ENCODE measurements at places on chromosomes 5 and 9.

GRCh38 chr9:106622164-106622487 lies 240.8 kb upstream of the ZNF462 start:
- DNase-seq = no peak

GRCh38 chr5:149605998-149606724 lies 24.9 kb downstream of the ARHGEF37 start:
- no peak for DNase-seq

DNA sequence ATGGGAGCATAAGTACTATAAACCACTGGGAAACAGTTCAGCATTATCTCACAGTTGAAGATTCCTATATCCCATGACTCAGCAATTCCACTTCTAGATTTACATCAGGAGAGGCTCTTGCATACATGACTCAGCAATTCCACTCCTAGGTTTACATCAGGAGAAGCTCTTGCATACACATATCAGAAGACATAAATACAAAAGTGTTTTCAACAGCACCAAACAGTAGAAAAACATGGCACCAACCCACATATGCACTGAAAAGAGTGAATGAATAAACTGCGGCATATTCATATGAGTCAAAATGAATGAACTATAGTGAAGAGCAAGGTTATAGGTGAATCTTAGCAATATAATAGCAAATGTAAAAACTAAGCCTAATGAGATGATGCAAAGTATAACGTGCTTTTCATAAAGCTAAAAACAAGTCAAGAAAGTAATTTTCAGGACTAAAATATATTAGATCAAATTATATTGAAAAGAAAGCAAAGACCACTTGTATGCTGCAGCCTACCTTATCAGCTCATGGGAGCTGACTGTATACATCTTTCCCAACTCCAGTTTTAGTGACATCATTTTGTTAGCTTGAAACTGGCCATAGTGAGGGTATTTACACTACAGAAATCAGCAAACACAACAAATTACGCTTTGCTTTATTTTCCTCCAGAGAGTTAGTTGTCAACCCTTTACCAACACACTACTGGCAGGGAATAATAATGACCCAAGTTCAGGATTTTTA lies 95.8 kb downstream of the ANKRD18B start:
- DNase-seq = no peak

- DNase-seq = no peak
These were observed 68.8 kb downstream of the ANKRD55 start for GRCh38 chr5:56164376-56164775.

DNA sequence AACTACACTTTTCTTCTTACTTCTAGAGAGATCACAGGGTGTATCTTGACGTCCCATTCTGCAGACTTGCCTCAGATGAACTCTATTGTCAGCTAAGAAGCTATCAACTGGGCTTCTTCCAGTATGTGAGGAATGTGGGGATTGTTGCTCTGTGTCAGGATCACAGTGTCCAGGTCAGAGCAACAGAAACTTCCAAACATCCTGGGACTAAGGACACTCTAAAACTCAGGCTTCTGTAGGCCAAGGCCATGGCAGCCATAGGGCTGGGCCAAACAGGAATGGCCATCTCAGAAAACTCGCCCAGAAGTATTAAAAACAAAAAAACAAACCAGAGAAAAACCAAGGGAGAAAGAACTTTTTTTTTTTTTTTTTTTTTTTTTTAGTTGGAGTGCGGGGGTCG lies 210.0 kb upstream of the CLINT1 start:
- no peak for DNase-seq

- DNase-seq = no peak
These were observed 10.7 kb upstream of the SLC22A4 start for GRCh38 chr5:132283423-132284043.

DNA sequence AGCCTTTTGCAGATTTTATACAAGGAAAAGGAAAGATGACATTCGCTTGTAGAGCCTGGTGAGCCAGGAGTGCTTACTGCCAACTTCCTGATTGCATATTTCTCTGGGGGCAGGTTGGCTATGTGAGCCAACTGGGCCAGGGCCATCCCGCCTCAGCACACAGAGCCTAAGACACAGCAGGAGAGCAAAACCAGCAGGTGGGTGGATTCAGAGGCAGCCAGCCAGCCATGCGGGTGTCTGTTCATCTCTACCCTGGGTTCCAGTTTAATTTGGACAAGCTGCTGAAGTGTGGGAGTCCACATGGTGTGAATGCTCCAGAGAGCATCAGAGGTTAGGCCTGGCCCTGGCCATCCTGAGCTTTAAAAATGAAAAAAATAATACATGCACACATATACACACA lies 291.4 kb downstream of the ARHGEF28 start:
- no peak for DNase-seq

DNA sequence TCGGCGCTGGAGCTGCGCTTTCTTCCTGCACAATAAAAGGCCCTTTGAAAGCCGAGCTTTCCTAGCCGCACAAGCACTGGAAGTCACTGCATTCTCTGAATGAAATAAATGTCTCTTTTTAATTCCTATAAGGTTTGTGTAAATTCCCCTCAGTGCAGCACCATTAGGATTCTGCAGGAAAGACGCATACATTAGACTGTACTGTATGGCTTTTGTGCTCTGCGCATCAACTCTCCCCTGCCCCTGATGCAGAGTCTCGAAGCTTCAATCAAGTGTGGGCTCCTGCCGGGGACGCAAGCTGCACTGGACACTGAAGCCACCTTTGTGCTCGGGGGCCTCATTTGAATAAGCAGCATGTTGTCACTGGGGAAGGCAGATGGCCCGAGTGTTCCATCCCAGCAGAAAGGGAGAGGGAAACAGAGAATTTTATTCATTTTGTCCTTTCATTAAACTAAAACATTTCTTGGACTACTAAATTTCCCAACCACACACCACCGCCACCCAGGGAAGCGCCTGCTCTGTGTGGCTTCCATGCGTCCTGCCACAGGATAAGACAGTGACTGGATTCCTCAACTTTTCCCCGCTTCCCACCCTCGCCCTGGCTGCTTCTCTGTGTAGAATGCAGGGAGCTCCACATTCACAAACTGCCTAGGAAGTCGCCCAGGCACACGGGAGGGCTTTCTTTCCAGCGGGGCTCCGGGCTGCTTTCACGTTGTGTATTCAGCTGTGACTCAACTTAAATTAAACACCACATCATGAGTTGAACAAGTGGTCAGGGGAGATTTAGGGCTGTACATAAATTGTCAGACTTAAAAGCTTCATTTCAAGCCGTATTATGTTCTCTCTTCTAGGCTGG lies 635.4 kb downstream of the IRX1 start:
- no peak for DNase-seq

DNA sequence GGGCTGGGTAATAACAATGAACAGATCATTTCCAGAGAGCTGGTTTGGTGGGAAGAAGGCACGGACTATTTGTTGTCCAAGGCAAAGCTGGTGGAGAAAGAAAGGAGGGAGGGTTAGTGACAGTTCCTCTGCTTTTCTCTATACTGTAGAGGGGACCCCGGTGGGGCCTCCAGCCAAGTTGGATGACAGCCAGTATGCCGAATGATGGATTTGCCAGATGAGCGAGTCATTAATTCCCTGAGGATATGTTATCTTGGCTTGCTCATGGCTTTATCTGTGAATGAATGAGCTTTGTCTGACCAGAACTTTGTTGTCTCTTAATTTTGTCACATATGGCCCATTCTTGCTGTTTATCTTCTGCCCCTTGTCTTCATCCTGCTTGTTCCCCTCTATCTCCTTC lies 158.6 kb upstream of the GLRA1 start:
- no peak for DNase-seq

DNA sequence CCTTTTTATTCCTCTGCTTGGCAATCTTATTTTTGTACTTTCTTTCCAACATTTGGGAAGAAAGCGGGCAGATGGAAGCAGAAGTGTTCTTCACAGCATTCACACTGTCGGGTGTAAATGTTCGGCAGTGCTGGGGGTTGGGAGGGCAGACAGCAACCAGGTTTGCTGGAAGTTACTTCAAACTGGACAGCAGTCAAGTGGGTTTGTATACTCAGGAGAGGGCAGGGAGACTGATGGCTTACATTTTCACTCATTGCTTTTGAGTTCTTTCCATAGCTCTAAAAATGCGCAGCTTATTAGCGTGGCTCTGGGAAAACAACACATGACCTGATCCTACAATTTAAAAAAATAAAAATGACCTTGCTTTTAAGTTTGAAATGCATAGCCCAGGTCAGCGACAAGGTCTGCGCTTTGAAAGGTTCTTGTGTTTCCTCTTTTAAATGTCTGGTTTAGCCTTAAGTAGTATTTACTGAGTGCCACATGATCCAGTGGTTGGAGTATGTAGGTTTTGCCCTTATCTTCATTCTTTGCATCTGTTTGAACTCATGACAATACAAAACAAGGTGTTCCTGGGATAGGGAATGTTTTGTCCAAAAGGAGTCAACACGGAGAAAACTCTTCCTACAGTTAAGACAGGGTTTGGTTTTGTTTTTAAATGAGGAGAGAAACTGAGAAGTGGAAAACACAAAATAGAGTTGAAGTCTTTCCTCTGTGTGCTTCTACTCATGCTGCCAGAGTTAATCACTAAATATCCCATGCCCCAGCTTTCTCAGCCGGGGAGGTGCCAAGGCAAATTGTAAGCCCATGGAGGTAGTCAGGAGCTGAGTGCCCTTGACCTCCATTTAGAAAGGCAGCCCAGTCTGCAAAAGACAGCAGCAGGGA lies 132.7 kb upstream of the DMRT1 start:
- no peak for DNase-seq
